Kidney epithelial cell (primary cell): ENCODE measurements at places on chromosomes 3 and 15.

DNA sequence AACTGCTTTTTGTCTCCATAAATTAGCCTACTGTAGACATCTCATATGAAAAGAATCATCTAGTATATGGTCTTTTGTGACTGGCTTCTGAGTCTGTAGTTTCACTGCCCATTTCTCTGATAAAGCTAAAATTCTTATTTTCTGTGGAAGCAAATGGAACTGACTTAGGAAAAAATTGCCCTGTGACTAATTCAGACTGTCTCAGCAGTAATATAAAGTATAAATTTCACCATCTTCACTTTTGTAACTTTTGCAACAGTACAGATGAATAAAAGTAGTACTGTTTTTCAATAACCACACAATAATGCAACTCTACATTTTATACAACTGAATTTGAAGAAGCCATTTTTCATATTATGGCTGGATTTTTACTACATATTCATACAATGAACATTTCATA, 104.1 kb downstream of the TBC1D5 start:
- DNase-seq, result no peak

DNA sequence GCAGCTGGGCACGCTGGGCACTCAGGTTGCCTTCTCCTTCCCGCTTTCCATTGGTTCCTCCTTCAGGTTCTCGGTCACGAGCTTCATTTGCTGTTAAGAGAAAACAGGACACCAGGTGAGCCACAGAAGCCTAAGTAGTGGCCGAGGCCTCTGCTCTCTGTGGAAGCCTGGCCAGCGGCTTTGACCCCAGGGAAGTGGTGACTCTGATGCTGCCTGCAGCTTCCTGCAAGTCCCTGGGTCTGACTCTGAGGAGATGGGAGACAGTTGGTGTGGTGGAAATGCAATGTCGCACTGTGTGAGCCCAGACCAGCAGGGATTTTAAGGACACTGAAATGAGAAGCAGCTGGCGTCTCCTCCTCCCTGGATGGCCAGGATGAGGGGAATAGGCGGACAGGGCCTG, 80.5 kb downstream of the SNRK start:
- no peak for DNase-seq

GRCh38 chr3:144743225-144743668, 771.6 kb downstream of the DIPK2A start:
- no peak for DNase-seq

DNA sequence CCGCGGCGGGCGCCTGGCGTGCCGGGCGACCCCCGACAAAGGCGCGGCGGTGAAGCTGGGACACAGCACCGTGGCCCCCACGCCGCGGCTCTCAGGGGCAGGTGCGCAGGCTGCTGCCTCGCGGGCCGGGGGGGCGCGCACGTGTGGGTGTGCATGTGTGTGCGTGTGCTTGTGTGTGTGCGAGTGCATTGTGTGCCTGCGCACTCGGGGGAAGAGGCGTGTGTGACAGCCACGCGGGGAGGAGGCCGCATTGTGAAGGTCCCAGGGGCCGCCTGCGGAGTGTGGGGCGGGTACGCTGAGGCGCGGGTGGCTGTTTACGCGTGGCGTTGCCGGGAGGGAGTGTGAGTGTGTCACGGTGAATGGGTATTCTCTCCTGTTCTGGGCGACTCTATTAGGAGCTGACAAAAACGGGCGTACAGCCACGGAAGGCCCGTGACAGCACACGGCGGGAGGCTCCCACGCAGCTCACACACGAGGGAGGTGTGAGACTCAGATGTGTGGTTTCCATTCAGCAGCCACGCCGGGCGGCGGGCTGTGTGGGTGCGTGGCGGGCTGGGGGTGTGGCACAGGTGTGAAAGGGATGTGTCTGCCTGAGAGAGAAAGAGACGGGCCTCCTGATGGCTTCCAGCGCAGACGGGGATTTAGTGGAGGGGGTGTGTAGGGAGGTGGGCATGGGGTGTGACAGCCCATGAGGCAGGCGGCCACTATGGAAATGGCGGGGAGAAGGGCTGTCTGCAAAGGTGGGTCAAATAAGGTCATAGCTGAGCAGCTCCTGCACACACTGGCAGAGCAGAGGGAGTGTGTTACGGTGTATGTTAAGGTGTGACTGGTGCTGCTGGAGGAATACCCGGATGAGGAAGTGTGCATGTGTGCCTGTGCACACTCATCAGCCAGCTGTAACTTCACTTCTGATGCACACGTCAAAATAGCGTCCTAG, 750 bp downstream of the PODXL2 start:
- DNase-seq, result no peak

GRCh38 chr3:115204475-115204874, 57.4 kb upstream of the ZBTB20 start:
- DNase-seq, result no peak

DNA sequence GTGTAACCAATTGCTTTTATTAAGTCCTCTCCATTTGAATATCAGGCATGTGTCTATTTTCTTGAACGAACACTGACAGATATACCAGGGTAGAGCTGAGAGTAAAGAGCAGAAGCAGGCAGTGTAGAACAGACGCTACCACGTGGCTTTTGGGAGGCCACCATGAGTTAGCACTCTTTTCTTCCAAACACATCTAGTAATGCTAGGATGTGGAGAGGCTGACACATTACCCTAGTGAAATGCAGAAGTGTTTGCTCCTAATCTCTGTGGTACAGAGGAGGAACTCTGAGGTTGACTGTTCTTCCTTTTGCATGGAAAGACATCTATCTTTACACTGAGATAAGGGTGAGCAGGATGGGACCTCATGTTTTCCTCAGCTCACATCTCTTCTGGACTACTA, 216.3 kb downstream of the SATB1 start:
- no peak for DNase-seq

DNA sequence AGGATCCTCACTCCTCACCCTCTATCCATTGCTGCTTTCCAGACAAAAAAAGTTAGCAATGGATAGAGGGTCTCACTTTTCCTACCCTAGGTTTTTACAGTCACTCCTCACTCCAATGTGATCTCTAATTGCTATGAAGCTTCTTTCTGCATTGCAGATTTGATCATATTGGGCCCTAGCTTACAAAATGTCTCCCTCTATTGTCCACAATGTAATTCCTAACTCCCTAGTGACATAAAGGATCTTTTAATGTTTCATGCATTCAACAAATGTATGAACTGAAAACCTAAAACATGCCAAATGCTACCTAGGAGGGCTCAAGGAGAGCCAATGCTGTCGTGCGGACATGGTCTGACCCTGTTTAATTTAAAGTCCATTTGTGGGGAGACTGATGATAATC, 234.8 kb downstream of the CADM2 start:
- DNase-seq, result no peak

DNA sequence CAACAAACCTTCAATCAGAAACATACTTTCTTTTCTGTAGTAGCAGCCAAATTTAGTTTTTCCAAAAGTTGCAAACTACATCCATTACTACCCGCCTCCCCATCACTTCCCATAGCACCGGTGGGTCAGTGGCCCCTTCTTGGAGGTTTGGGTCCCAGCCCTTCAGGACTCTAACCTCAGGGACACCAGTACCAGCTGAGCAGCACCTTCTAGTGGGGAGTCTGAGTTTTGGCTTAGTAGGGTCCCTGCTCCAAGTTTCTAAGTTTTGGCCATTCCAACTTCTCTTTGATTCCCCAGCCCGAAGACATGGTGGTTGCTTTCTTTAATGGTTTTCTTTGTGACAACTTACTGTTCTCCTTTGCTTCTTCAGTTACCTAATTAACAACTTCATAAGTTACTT, 160.6 kb downstream of the ECT2 start:
- no peak for DNase-seq

- no peak for DNase-seq
Measured at GRCh38 chr3:13541691-13542090, 7.2 kb upstream of the FBLN2 start.

GRCh38 chr15:74648051-74648842, 32.6 kb downstream of the CLK3 start:
- DNase-seq, result no peak

DNA sequence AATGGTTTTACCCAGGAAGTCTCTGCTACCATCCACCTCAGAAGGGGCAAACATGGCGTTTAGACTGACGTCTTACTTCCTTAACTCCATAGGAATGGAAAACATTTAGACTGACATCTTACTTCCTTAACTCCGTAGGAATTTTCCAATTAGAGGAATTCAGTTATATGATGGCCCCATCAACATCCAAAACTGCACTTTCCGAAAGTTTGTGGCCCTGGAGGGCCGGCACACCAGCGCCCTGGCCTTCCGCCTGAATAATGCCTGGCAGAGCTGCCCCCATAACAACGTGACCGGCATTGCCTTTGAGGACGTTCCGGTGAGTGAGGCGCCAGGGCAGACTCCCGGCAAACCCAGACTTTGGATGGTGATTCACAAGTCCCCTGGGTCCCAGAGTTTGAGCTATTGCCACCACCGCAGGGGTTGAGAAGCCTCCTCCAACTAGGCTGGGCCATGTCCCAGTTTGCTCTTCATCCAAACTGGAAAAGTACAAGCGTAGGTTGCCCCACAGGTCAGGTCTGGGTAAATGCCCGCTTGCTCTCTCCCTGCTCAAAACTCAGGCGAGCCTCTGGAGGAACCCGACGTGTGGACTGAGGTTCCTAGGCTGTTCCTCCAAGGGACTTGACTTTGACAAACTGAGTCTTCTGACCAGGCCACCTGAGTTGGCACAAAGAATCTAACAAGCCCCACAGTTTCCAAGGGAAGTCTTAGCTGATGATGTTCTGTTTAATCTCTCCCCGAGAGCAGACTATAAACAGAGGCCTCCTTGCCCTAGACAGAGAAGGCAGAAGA, 57.7 kb downstream of the MESD start:
- DNase-seq, result no peak

DNA sequence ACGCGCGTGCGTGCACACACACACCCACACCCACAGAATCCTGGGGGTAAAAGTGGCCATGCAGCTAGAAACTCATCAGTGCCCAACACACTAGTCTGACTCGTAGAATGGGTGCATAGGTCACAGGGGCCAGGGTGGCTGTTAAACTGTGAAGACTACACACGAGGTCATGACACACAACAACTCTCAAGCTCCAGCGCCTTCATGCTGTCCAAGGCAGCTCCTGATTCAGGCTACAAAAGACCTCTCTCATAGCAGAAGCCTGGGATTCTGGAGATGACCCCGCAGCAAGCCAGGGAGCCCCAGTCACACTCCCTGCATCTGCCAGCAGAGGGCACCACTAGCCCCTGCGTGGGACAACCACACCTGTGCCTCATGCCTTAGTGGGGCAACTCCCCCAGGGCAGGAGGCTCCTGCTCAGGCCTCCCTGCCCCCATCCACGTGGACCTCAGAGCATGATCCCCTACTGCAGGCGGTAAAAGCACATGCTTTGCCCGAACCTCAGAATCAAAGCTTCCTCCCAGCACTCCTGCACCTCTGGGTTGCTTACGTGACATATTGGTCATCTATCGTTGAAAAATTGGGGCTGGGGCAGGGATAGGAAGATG, 93.1 kb downstream of the LRIG1 start:
- no peak for DNase-seq

DNA sequence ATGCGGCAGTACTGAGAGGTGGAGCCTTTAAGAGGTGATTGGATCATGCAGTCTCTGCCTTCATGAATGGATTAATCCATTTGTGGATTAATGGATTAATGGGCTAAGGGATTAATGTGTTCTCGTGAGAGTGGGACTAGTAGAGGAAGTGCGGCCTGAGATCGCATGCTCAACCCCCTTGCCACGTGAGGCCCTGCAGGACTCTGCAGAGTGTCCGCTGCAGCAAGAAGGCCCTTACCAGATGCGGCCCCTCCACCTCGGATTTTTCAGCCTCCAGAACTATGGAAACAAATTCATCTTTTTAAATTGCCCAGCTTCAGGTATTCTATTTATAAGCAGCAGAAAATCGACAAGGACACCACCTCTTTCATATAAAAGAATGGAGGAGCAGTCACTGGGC, 148.8 kb downstream of the TPRA1 start:
- DNase-seq, result no peak

GRCh38 chr3:151305775-151306151, 10.9 kb downstream of the GPR87 start:
- DNase-seq, result no peak

GRCh38 chr3:124273651-124274050, 281.7 kb upstream of the ROPN1 start:
- no peak for DNase-seq

GRCh38 chr15:52378746-52379394, 83.3 kb upstream of the MYO5C start:
- DNase-seq, result no peak

DNA sequence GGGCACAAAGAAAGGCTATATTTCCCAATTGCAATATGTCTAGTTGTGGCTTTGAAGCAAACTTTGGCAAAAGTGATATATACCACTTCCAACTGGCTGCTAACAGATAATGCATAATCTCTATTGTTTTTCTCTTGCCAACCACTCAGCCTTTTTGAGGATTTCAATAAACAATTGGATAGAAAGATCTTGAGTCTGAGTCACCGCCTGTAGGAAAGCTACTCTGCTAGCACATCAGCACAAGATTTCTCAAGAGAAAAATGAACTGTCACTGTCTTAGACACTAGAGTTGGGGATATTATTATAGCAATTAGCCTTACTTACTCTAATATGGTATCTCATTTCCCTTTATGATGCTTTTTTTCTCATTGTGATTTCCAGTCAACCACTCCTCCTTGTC, 119.7 kb downstream of the SST start:
- no peak for DNase-seq

DNA sequence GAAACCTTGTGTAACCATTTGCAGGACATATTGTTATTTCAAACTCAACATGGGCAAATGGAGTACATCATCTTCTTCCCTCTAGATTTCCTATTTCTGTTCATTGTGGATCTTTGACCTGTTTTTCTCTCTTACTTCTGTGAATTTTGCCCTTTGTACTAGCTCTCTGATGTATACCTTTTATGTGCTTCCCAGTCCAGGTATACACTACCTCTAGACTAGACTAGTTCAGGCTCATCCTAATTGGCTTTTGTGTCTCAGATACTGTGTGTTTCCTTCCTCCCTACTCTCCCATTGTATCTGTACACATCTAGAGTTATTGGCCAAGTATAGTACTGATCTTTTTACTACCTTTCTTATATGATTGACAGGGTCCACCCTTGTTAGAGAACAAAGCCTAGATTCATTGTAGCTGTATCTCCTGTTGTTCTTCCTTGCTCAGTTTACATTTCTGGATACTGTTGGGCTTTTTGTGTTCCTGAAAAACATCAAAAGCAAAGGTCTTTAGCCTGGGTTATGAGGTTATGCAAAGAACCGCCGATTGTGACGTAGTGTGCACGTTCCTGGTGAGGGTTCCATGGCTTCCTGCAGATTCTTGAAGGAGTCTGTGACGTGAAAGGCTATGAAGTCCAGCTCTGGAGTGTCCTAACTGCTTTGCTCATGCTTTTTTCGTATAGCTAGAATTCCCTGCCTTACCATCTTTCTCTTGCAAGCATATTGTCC, 167.4 kb downstream of the KLHL25 start:
- DNase-seq, result no peak

GRCh38 chr15:85760049-85760448, 34.7 kb downstream of the KLHL25 start:
- DNase-seq, result no peak

GRCh38 chr3:5560199-5560598, 372.7 kb downstream of the EDEM1 start:
- no peak for DNase-seq

DNA sequence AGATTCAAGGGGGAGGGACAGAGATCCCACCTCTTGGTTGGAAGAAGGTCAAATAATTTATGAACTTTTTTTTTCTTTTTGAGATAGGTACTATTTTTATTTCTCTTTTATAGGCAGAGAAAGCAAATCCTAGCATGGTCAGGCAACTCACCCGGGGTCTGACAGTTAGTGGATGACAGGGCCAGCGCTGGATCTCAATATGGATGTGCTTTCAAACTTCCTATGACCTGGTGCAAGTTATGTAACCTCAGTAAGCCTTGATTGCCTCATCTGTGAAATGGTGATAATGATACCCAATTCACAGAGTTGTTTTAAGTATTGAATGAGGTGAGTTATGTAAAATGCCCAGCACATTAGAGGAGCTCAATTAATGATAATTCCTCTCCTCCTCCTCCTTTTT, 86.8 kb upstream of the MEF2A start:
- no peak for DNase-seq
